Activated T-cell treated with anti-CD3 and anti-CD28 coated beads, Interleukin-2, amount 50 U/mL, for 1 hour (primary cell): ENCODE measurements at places on chromosomes 2 and 18.

DNA sequence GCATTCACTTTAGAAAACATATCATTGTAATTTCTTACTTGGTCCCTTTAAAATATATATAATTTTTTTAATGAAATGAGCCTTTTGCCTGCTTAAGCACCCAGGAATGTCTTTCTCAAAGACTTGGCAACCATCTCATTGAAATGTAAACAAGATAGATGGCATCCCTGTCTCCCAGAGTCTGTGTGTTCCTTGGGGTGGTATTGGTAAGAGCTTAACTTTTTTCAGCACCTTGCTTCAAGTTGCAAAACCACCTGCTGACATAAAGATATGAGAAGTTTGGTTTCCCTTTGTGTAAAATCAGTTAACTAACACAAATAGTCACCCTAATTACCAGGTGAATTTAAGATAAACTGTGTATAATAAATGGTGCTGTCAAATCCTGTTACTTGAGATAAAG, 266.9 kb downstream of the DSC3 start:
- no peak for DNase-seq

DNA sequence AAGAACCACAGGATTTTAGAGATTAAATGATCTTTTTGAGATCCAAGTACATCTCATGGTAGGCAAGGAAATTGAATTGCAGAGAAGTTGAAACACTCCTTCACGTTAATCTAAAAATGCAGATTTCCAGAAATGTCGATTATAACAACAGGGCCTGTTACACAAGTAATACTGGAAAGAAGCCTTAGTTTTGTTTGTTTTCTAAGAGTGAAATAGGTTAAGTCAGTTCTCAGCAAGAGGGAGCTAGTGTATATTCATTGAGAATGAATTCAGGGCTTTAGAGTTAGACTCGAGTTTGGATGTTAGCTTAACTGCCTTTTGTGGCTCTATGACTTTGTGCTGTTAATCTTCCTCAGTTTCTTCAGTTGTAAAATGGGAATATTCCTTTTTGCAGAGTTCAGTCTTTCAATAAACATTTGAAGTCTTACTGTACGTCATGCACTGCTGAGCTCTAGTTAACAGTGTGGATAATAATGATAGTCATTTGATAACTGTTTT, 926 bp downstream of the NDUFV2 start:
- no peak for DNase-seq

- no peak for DNase-seq
Observed at GRCh38 chr2:238710032-238710735, 137.7 kb upstream of the TWIST2 start.

DNA sequence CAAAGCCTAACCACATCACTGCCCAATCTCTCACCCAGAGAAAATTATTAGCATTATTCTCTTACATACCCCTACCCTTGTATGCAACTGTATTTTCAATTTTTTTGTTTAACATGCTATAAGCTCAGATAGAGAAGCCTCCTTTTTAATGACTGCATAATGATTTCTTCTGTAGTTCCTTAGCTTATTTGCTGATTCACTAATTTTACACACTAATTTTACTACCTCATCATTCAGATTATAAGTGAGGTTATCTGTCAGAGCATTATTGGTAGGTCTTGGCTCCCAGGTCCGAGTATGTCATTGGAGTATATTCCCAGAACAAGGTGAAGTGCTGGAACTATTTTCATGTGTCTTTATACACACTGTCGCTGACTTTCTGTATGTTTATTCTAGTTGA, 45.4 kb downstream of the RHBDD1 start:
- no peak for DNase-seq

DNA sequence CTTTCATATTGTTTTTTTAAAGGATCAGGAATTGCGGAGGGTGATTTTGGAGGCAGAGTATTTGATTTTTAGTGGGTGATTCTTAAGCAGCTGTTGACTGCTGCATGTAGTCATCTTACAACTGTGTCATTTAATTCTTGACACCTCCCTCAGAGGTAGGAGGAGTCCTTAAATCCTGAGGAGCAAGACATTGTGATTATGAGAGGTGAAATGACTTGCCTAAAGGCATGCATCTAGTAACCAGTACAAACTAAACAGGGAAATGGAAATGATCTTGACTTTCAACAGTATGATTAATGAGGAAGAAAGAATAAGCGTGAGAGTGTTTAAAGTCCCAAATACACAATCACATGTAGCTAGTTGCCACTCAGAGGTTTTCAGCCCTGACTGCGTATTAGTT, 440.7 kb downstream of the THSD7B start:
- DNase-seq = no peak

GRCh38 chr18:79941473-79942119, 9.9 kb downstream of the SLC66A2 start:
- DNase-seq = no peak

DNA sequence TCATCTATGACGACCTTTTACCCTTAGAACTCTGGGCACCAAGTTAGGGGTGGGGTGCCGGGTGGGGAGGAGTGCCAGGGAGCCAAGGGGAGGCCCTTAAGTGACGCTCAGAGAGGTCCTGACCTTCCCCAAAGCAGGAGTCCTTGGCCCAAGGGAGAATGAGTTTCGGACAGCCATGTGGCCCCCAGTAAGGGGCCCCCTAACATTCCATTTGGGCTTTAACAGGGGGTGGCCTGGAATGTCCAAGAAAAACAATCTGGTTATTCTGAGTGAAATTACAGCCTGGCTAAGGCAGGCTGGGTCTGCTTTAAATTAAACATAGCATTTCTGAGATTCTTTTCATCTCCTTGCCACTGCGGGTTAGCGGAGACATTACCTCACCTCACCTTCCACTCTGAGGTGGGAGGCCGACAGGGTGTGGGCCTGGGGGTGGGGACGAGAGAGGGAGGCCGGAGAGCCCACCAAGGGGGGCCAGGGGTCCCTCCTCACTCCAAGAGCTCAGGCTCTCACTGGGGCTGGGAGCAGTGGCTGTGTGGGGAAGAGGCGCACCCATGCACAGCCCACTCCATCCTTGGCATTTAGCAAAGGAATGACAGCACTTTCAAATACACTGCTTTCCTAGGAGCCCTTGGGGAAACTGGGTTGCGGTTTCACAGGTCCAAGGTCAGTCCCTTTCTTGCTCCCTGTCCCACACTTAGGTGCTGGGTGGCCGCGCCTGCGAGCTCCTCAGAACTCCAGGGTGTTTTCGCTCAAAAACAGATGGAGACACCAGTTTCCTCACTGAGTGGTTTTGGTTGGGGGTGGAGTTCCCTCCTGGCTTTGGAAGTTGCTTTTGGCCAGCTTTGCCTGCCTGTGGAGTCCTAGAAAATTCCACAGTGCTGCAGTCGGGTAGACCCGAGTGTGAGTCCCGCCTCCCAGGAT, 107.4 kb downstream of the POLR1A start:
- peak; percentile 27 for DNase-seq

DNA sequence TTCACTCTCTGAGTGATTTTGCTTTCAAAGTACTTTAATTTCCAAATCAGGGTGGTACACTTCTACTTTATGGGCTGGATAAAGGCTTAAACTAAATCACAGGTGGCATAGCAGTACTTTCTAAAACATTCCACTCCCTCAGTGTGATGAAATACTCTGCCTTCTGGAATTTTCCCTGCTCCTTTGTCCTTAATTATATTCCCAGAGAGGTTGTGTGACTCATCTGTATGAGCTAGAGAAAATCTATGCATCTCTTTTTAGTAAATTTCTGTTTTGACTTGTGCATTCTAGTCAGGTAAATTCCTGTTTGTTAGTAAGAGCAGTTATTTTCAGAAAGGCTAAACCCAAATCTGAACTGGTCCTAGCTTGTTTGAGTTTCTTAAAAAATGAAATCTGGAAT, 29.0 kb upstream of the PLA2R1 start:
- no peak for DNase-seq

DNA sequence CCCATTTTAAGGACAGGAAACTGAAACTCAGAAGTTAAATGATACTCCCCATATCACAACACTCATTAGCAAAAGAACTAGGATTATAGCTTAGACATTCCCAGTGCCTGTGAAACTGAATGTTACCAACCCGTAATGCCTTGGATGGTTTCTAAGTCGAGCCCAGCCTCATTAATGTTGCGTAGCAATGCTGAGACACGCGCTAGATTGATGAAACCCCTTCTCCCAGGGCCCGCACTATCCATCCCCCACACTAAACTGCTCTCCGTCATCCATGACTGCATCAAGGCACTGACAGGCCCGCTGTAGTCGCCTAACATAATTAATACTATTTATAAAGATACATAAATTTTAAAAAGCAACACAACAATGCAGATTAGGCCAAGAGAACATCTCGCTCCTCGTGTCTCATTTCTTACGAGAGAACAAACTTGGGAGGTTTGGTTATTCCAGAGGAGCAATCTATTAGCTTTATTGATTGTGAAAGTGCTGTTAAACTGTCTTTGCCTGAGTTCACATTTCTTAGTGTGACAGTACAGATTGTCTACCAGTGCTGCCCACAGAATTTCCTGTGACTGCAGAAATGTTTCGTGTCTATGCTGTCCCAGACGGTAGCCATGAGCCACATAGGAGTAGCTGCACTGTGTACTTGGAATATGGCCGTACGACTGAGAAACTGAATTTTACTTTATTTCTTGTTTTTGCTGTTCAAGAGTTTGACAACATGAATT, 312.2 kb upstream of the RAB12 start:
- DNase-seq = no peak

DNA sequence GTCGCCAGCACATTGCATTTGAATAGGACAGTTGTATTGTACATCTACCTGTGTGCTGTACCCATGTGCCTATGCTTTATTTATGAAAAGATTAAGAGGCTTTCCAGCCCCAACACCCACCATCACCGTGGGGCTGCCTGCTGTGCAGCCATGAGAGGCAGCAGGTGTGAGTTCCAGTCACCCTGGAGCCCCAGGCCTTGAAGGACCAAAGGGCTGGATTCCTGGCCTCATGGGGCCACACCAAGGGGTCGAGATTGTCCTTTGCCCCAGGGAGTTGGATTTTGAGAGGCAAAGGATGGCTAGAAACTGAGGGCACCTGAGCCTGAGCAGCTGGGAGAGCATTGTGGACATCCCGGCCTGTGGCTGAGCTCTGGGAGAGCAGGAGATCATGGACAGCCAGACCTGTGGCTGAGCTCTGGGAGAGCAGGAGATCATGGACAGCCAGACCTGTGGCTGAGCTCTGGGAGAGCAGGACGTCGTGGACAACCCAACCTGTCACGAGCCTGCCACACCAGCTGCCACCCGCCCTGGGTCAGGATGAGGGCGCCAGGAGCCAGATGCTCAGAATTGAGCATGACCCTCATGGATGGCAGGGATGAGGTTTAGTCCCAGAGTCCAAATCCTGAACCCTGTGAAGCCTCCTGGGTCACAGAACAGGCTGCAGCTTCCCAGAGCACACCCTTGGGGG, 182.5 kb upstream of the RAB6C start:
- no peak for DNase-seq

GRCh38 chr18:7572822-7573221, 5.7 kb downstream of the PTPRM start:
- no peak for DNase-seq

- no peak for DNase-seq
Observed at GRCh38 chr2:28736034-28736433, 15.6 kb upstream of the PPP1CB start.

GRCh38 chr2:233794128-233794658, 16.1 kb downstream of the MROH2A start:
- no peak for DNase-seq

DNA sequence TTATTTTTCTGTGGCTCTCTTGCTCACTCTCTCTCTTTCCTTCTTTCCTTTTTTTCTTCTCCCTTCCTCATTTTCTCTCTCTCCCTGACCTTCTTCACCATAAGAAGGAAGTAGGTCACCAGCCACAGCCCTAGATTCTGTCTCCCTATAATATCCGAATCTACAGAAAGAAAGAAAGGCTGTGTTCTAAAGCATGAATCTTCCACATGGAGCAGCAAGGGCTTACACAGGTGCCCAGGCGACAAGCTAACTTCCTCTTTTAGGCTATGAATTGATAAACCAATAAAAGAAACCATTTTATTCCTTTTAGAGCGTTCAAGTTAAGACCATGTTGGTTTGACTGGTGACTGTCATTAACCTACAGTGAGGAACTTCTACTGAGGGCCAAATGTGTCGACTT, 49.3 kb downstream of the CACNB4 start:
- DNase-seq = no peak

DNA sequence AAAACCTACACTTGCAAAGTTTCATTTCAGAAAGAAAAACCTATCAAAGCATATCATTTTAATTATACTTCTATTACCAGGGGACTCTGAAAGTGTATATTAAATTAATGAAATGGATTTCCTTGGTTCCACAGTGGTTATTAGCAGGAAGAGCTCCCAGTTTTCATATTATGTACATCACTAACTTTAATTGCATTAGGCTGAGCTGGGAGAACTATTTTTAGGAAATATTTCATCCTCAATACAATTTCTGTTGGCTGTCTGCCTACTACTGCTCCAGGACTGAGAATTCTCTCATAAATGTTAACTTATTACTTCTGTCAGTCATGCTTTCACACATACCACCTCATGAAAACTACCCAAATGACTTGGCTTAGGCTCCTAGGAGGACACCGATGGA, 301.4 kb downstream of the CMPK2 start:
- DNase-seq = no peak
